Naive thymus-derived CD4-positive, alpha-beta T cell (primary cell): ENCODE measurements at places on chromosomes 4 and X. TPM values are rescaled to one million over a fixed set of nuclear protein-coding genes. Genes with fewer than 3 reads are reported as not detected.

DNA sequence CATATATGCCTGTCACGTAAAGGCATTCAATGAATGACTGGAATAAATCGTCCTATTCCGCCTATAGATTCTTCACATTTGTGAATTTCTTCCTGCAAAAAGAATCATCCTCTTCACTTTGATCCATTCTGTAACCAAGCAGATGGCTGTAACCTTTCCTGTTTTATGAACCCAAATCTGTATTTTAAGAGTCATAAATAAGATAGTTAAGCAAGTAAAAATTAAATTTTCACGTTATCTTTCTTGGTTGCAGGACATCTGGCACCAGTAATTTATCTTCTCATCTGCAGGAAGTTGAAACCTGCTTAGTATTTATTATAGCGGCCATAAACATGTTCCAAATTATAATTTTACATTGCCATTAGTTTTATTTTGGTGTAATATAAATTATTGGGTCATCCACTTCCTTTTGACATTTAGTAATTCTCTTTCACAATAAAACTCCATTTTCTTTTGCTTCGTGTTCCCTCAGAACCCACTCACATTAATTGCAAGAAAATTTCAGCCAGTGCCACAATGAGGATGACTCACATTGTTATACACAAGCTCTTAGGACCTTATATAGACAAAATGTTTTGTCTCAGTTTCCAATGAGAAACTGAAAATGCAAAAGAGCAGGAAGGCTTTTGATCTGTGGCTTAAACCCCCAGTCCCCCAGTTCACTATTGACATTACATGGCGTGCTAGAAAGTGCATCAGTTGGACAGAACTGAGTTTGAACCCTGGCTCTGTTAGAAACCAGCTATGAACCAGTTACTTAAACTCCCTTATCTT lies 51.1 kb downstream of the TMEM156 start:
- DNase-seq, result no peak

DNA sequence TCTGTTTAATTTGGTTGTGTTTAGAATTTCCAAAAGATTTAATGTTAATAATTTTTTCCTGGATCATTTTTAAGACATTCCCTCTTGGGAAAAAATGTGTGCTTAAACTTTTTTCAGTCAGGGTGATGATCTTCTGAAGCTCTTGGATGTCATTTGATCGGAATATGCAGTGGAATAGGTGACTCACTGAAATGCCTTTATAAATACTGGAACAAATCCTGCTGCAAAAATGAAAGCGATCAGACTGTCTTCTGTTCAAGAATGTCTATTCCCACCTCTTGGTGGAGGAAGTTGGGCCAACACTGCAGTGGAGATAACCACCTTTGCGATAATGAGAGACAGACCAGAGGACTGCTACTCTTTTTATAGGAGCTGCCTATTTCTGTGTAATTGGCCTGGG lies 46.7 kb downstream of the LARP1B start:
- DNase-seq, result no peak

Gene CDS1
- total RNA-seq, result 0.88 TPM

GRCh38 chr4:154643493-154643892 lies 31.0 kb upstream of the FGG start:
- DNase-seq, result no peak

Gene CTAG1A
- not detected in 2 replicates for total RNA-seq

- no peak for DNase-seq
Observed at GRCh38 chr4:156575430-156576073, 396.0 kb downstream of the PDGFC start.

DNA sequence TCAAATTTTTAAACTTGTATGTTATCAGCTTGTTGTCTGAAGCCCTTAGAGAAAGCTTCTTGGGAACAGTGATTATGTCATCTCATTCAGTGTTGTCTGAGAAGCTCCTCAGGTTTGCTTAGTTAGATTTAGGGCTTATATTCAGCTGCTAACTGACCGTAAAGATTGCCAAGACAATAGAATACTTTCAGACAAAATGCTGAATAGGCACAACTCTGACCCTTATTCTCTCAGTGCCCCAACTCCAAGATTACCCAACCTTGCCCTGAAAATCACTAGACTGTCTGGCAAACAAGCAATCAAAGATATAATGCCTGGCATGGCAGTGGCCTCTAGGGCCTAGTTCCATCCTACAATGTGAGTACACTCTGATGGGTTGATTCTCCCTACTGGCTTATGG lies 950.5 kb upstream of the HS3ST1 start:
- DNase-seq, result no peak

DNA sequence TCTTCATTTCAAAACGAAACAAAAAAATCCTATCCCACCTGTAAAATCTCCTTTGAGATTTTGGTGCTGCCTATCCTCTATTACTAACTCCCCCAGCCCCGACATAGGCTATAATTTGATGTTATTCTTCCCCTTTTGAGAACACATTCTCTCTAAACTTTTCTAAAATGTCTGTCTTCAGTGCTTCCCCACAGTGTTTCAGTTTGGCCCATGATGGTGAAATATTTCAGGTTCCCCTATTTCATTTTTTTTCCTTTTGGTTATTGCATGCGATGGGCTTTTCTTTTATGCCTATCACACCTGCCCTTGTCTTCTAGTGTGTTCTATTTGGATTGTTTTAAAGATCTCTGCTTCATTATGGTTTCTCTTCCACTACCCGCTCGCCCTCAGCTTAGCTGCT lies 14.7 kb downstream of the BCORL1 start:
- DNase-seq, result no peak

- DNase-seq, result no peak
Observed at GRCh38 chr4:111454961-111455360, 690.3 kb upstream of the FAM241A start.

DNA sequence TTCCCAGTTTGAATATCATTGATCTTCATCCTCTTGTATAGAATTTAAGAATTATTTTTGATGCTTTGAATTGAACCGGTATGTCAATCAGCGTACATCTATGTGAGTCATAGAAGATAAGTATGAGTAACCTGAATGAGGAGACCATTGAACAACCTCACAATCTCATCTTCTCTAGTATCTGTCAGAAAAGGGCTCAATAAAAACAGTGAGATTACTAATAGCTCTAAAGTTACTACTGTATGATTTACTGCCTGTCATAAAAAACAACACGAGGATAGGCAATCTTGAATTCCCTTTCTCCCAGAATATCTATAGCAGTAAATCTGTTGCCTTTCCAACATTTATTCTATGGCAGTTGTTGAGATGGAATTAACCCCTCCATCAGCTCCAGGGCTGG lies 36.1 kb downstream of the PHOX2B start:
- DNase-seq, result no peak
